ENCODE measurements at places on chromosomes 2 and 18. TPM values are rescaled to one million over a fixed set of nuclear protein-coding genes. Genes with fewer than 3 reads are reported as not detected.

DNA sequence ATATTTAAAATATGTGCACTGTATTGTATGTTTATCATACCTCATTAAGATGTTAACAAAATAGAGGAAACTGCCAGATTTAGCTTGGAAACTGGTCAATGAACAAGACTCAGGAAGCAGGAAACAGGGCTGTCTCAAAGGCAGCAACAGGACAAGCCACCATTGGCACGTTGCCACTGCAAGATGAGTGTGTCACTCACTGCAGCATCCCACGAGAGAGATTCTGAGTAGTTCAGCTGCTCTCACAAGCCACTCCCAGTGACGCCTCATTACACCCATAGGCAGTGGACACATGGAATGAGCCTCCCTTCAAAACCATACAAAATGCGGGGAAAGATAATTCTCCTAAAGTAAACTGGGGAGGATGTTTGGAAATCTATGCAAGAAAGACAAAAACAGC is 181.9 kb upstream of the DLGAP1 start:
- H3K4me3 ChIP-seq = no peak overlapping the region
- no peak overlapping the region for H3K27ac ChIP-seq
- no peaks in the 10 kb centered on the region for H3K4me1 ChIP-seq
- H3K27me3 ChIP-seq = no peaks in the 10 kb centered on the region
- DNase-seq = no peak

DNA sequence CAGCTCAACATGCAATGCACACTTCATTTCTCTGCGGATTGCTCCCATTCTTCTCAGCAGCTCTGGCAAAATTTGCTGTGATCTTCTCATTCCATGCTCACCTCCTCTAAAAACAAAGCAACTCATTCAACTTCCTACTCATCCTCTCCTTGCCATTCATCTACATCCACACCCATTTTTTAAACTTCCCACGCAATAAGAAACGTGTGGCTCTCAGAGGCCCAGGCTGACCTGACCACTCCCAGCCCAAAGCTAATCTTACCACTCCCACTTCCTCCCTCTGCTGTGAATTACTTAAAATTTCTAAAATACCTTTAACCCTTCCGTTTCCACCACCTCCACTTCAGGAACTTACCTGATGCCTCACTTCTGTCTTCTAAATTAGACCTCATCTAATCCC is 15.2 kb downstream of the ABCB11 start:
- H3K4me1 ChIP-seq = peaks cover 19% of the 10 kb centered on the region
- H3K27ac ChIP-seq = no peak overlapping the region
- no peak overlapping the region for H3K4me3 ChIP-seq
- no peaks in the 10 kb centered on the region for H3K36me3 ChIP-seq
- no peaks in the 10 kb centered on the region for H3K27me3 ChIP-seq

GRCh38 chr2:118049140-118049815 is 35.4 kb upstream of the CCDC93 start:
- H3K27ac ChIP-seq = no peak overlapping the region
- H3K27me3 ChIP-seq = peaks cover 8% of the 10 kb centered on the region
- H3K36me3 ChIP-seq = no peaks in the 10 kb centered on the region
- H3K4me3 ChIP-seq = no peak overlapping the region
- no peak for DNase-seq

GRCh38 chr2:68730828-68731227 is 3.8 kb upstream of the ARHGAP25 start:
- no peak overlapping the region for H3K4me3 ChIP-seq
- no peaks in the 10 kb centered on the region for H3K4me1 ChIP-seq
- no peaks in the 10 kb centered on the region for H3K36me3 ChIP-seq
- H3K27ac ChIP-seq = no peak overlapping the region

DNA sequence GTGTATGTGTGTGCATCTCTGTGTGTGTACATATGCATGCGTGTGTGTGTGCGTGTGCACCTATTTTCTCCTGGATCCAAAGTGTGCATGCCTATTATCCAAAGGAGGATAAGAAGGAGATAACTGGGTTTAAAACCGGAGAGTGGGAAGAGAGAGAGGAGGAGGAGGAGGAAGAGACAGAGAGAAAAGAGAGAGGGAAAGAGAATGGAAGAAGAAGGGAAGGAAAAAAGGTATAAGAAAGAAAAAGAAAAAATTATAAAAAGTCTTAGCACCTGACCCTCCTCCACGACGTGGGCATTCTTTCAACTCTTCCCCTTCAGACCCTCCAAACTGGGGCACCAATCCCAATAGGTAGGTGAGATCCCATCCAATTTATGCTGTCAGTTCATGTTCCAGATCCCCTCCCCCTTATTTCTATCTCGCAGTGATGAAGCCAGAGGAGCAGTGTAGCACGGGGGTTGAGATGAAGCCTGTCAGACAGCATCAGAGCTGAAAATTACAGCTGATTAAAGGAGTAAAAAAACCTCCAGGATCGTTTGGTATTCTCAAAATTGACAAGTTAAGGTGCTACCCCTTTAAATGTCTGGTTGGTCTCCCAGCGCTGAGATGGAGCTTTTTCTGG is 386.7 kb upstream of the ATP5MC3 start:
- H3K4me1 ChIP-seq = no peaks in the 10 kb centered on the region
- no peaks in the 10 kb centered on the region for H3K27me3 ChIP-seq

DNA sequence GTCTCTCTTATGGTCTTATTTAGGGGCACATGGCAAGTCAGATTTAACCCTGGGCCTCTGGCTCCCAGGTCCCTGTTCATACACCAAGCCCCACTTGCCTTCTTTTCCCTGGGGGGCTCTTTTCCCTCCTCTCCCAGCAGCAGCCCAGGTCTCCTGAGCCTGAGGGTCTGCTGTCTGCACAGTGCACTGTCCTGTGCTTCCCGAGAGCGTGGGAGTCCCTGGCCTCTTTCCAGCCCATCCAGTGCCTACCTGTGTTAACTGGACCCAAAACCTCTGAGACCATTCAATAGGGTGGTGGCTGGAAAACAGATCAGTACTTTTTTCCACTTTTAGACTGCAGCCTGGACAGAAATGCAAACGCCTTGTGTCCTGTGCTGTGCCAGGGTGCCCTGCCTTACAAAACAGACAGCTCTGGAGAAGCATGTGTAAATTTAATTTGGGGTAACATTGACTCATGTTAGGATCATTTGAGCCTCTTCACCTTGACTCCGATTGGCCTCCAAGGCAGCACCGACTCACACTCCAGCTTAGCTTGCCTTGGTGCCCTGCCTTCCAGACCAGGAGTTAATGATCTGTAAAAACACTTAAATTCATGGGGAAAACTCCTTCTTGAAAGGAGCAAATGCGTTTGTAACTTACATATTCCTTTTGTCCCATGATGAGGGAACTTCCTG is 34.3 kb downstream of the TWIST2 start:
- DNase-seq = no peak
- no peak overlapping the region for H3K4me3 ChIP-seq
- peaks cover 61% of the 10 kb centered on the region for H3K27me3 ChIP-seq
- H3K4me1 ChIP-seq = no peaks in the 10 kb centered on the region

DNA sequence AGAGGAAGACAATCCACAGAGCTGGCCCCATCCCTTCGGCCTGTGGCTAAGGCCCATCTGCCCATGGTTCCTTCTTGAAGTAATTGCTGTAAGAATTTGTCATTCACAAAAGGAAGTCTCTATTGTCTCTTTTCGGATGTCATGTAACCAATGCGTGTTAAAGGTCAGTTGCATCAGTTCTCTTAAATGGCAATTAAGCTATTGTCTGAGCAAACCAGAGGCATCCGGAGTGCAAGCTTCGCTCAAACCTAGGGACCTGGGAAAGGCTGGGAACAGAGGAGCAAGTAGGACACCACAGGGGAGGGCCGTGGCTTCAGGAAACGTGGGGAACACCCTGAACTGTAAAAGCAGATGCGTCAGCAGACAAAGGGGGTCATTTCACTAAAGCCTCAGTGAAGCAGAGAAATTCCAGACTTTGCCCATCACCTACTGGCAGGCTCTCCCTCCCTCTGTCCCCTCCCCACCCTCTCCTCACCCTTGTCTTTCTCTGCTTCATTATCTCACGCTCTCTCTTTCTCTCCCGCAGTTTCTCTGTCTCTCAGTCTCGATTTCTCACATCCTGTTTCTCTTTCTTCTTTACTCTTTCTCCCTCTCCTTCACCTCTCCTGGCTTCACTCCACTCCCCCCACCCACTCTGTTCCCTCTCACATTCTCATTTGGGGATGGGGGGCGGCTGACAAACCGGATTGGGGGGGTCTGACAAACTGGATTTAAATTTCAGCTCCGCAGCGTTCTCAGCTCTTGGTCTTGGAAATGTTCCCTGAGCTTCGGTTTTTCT is 204.6 kb upstream of the TNP1 start:
- DNase-seq = no peak
- H3K27ac ChIP-seq = no peak overlapping the region
- H3K36me3 ChIP-seq = no peaks in the 10 kb centered on the region
- H3K4me1 ChIP-seq = peaks cover 11% of the 10 kb centered on the region

GRCh38 chr2:241810307-241811200 is 1.6 kb downstream of the NEU4 start:
- no peaks in the 10 kb centered on the region for H3K27me3 ChIP-seq
- peak overlapping the region; percentile 84 for H3K27ac ChIP-seq
- no peak for DNase-seq
- peak overlapping the region; percentile 73 for H3K4me3 ChIP-seq
- H3K36me3 ChIP-seq = no peaks in the 10 kb centered on the region
- H3K4me1 ChIP-seq = peaks cover 36% of the 10 kb centered on the region

DNA sequence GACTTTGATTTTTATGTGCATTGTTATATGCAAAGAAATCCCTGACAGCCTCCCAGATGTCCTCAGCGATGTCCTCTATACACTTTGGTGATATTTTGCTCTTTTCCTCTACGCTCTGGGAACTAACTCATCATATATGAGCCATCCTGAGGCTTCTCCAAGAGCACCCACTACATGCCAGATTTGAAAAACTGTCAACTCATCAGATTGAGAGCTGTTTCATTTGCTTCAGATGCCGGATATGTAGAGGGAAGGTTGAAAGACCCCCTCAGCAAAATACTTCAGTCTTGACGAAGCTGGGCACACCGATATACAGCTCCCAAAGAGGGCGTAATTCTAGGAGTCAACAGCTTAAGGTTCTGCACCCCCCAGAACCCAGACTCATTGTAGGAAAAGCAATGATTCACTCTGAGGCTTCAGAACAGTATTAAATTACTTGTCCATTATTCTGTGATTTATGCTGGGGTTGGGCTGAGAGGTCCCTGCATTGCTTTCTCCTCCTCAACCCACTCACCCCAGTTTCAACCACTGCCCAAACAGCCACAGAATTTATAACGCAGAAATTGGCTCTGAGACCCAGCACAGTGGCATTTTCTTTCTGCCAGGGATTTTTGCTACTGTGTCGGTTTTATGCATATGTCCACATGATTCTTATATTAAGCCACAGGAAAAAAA is 341.8 kb downstream of the ALK start:
- no peaks in the 10 kb centered on the region for H3K36me3 ChIP-seq
- no peaks in the 10 kb centered on the region for H3K4me1 ChIP-seq
- DNase-seq = no peak
- no peak overlapping the region for H3K4me3 ChIP-seq

- no peak for DNase-seq
- H3K27me3 ChIP-seq = peaks cover 2% of the 10 kb centered on the region
- no peaks in the 10 kb centered on the region for H3K36me3 ChIP-seq
- no peak overlapping the region for H3K27ac ChIP-seq
- H3K4me1 ChIP-seq = no peaks in the 10 kb centered on the region
- H3K4me3 ChIP-seq = no peak overlapping the region
Observed at GRCh38 chr2:174632841-174633622, 35.4 kb upstream of the WIPF1 start.

GRCh38 chr2:212683346-212684097 is 144.9 kb upstream of the ERBB4 start:
- DNase-seq = no peak
- H3K36me3 ChIP-seq = no peaks in the 10 kb centered on the region
- H3K4me3 ChIP-seq = no peak overlapping the region
- H3K27me3 ChIP-seq = no peaks in the 10 kb centered on the region
- no peak overlapping the region for H3K27ac ChIP-seq

FOXI3 gene
- total RNA-seq = not detected

LYPD6 gene
- 0.06 TPM for total RNA-seq

ANKRD62 gene
- total RNA-seq = not detected
